Dermis microvascular lymphatic vessel endothelial cell (primary cell): ENCODE measurements at places on chromosomes 4 and X. TPM values are rescaled to one million over a fixed set of nuclear protein-coding genes. Genes with fewer than 3 reads are reported as not detected.

DNA sequence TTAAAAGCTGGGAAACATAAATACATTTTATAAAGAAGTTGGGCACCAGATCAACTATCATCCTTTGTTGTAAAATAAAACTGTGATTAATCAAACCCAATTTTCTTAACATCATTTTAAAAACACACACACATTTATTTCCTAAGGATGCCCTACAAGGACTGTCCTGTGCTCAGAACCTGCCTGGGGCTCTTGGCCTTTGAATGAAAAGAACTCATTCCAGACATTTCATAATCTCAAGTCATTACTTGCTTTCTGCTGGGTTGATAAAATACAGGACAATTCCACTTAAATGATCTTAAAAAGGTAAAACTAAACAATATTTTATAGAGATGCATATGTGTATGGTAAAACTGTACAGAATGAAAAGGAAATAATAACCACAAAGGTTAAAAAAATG is 2.8 kb downstream of the SH3D19 start:
- DNase-seq = no peak

DNA sequence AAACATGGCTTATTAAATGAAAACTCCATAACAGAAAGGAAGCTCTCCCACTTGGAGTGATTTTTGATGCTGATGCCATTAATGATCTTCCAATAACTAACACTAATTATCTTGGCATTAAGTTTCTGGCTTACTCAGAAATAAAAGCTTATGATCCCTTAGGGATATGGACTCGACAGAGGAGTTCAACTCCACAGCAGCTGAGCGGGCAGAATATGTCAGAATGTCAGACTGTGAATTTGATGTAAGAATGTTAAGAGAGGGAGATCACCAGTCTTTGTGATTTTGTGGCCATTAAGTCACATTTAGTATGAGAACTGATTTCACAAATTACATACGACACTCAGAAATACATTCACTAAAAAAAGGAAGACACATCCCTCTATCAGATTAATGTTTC is 2244.0 kb downstream of the ARAP2 start:
- DNase-seq = no peak

DNA sequence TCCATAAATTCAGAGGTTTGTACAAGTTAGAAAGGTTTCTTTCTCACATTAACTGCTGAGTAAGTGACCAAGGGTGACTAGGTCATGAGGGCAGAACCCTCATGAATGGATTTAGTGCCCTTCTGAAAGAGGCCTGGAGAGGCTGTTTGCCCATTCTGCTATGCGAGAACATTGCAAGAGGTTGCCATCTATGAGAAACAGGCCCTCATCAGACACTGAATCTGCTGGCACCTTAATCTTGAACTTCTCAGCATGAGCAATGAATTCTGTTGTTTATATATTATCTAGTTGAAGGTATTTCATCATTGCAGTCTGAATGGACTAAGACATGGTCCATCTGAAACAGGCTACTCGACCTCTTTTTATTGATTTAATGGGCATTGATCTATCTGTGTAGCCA is 96.2 kb upstream of the GPRIN3 start:
- no peak for DNase-seq

DNA sequence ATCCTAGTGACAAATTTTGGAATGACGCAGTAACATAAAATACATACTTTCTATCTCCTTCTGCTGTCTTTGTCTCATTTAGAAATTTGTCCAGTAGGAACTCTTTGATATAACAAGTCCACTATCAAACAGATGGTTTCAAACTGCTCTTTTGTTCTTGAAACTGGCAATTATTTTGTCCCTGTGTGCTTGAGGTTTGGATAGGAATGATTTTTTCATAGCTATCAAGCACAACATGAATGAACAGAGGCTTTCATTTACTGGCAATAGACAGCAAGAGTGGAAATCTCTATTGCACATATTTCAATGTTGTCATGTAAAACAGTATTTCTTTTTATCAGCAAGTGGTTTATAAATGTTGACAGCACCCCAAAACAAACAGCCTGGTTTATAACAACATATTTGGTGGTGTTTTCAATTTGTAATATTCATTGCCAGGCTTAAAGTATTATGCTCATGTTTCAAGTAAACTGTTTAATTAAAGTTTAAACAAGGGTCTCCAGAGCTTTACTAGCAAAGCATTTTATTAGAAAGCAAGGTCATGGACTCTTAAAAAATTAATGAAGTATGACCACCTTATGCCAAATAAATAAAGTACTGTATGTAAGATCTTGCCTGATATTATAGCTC is 60.0 kb downstream of the TIGD2 start:
- DNase-seq = no peak

- DNase-seq = no peak
These were observed 208.6 kb downstream of the VEGFC start for GRCh38 chr4:176584031-176584606.

Gene NRK
- 0.25 and 0.26 TPM in 2 replicates for total RNA-seq

Gene NAP1L2
- total RNA-seq = 1.3 and 1.7 TPM in 2 replicates

Gene LIMCH1
- total RNA-seq = 17.3 and 25.4 TPM in 2 replicates
